Activated T-helper 17 cell treated with anti-CD3 and anti-CD28 coated beads, Interleukin-2, amount 50 U/mL, for 72 hours (primary cell): ENCODE measurements at places on chromosomes 5 and 9. TPM values are rescaled to one million over a fixed set of nuclear protein-coding genes. Genes with fewer than 3 reads are reported as not detected.

GRCh38 chr9:110472111-110472510 is 107.4 kb downstream of the SVEP1 start:
- no peak for ATAC-seq

DNA sequence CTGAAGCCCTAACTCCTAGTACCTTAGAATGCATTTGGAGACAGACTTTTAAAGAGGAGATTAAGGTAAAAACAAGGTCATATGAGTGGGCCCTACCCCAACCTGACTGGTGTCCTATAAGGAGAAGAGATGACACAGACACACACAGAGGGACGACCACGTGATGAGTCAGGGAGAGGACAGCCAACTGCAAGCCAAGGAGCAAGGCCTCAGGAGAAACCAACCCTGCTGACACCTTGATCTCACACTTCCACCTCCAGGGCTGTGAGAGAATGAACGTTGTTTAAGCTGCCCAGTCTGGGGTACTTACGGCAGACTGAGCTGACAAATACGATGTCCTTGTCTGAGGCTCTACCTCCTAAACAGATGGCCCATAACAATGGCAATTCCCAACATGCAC is 93.6 kb downstream of the ROR2 start:
- ATAC-seq, result peak; percentile 59

GRCh38 chr9:31839273-31839672 is 545.2 kb upstream of the ACO1 start:
- ATAC-seq, result no peak

DNA sequence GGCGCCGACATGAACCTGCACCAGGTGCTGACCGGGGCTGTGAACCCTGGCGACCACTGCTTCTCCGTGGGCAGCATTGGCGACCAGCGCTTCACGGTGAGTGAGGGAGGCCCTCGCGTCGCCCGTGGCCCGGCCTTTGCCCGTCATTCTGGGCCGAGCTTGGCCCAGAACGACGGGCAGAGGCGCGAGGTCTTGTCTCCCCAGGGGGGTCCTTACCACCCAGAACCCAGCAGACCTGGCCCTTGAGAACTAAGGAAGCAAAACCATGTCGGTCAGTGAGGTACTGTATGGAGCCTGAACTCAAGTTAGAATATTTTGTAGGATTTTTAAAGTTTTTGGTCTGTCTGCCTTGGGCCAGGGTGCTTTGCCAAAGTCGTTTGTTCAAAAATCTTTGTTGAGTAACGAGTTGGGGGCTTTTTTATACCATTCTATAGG is 691 bp downstream of the DMXL1 start:
- peak; percentile 7 for ATAC-seq

- no peak for ATAC-seq
Measured at GRCh38 chr9:93207860-93208734, 24.2 kb downstream of the WNK2 start.

DNA sequence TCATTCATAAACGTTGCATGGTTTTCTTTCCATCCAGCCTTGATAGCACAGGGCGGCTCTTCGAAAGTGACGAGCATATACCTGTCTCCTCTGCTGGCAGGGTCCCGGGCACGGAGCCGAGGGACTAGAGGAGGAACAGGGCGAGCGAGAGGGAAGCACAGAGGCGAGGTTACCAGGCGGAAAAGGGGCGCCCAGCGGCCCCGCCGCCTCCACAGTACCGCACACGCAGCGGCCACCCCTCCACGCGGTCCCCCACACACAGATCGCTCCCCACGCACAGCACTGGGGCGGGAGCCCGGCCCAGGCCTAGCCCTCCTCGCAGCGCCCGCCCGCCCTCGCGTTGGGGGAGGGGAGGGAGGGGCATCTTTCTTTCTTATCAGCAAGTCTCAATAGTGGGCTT is 296.6 kb upstream of the DAB2 start:
- no peak for ATAC-seq

- no peak for ATAC-seq
Measured at GRCh38 chr5:120108586-120109248, 355.4 kb upstream of the PRR16 start.

GRCh38 chr9:132787748-132788159 is 90.3 kb downstream of the AK8 start:
- peak; percentile 59 for ATAC-seq

DNA sequence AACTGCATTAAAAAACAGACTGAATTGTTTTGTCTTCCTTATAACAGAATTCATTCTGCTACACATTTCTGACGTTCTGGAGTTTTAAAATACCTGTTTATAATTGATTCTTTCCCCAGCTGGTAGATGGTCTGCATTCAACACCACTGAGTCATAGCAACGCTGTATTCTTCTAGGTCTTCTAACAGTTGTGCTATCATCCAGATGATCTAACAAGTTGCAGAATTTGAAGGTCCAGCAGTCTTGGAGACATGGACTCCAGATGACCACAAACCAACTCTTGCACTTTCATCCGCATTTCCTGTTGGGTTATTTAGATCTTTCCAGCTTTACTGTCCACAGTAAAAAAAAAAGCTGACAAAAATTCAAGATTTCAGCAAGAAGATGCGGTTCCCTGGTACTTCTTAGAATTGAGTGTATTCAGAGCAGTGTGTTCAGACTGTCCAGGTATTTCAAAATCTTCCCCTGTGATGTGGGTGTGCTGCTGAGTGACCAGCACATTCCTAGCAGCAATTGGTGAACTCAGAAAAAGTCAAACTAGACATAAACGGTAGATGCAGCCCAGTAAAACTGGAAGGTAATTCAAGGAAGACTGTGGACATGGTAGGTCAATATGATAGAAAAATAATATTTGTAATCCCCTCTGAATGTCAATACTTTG is 50.2 kb downstream of the CSNK1A1 start:
- no peak for ATAC-seq

GRCh38 chr5:44536650-44537260 is 147.5 kb upstream of the FGF10 start:
- no peak for ATAC-seq

DNA sequence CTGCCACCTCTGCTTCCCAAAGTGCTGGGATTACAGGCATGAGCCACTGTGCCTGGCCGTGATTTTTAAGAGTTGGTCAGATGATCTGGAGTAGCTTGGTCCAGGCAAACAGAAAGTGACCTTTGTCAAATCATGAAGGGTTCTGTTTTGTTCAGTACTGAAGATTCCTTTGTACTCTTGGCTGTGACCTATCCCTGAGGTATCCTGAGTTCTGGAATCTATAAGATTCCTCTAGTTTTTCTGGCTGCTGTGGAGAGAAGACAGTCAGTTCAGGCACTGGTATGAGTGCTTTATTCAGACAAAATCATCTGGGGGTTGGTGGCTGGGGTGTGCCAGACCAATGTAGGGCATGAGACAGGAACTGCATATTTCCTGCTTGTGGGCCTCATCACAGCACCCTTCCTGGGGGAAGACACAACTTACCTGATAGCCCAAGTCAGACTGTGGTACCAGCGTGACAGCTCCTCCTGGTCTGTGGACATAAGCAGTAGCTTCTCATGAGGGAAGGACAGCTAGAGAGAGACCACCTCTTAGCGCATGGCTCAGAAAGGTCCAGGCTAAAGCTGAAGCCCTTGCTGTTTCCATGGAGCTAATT is 3.1 kb downstream of the ARHGEF39 start:
- ATAC-seq, result no peak

- ATAC-seq, result no peak
Measured at GRCh38 chr9:115733318-115734110, 420.1 kb upstream of the PAPPA start.

DNA sequence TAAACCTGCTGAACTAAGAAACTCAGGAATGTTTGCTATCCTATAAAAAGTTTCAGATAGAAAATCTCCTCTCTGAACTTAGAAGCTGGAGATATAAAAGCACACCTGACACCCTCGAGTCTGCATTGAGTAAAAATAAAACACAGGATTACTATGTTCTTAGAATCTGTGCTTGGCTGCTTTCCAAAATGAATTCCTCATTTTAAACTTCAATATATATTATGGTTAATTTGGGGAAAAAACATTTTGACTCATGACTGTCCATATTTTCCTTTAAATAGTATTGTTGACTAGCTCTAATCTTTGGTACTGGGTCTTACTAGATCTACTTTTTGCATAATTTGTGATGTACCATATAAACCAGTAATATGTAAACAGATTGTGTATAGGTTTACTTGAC is 36.7 kb downstream of the FBXW2 start:
- no peak for ATAC-seq

- ATAC-seq, result no peak
Measured at GRCh38 chr9:131864531-131864930, 124.7 kb upstream of the RAPGEF1 start.

- ATAC-seq, result peak; percentile 37
Measured at GRCh38 chr5:115180165-115180709, 10.5 kb upstream of the TRIM36 start.

CCL27 gene
- 1.6 TPM for total RNA-seq

C9orf153 gene
- 1.0 TPM for total RNA-seq

SLC4A9 gene
- 0.26 TPM for total RNA-seq

CYLC2 gene
- total RNA-seq, result not detected

MAST4 gene
- total RNA-seq, result 42.1 TPM

ANKRD31 gene
- total RNA-seq, result 0.32 TPM

GALNT12 gene
- total RNA-seq, result 5.5 TPM
